GM13976 (cell line): ENCODE measurements at places on chromosomes 5 and 9.

DNA sequence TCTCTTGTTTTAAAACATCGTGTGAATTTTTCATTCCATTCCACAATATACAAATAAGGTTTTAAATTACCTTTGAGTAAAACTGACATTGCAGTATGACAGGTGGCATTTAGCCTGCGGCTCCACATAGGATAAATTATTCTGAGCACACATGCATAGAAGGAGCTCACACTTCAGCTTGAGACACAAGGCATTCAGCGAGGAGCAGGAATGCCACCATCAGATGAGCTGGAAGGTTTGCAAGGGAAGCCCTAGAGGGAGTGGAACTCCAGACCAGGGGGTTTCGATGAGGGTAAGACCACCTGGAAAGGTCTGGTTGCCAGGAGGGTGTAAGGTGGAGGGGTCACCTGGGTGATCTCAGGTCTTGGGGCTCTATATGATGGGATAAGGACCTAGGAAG is 259.0 kb upstream of the ADRA1B start:
- DNase-seq, result no peak

GRCh38 chr5:36584009-36584875 is 22.2 kb upstream of the SLC1A3 start:
- no peak for DNase-seq

GRCh38 chr9:131817627-131818026 is 77.8 kb upstream of the RAPGEF1 start:
- DNase-seq, result no peak

- no peak for DNase-seq
These were observed 545.2 kb upstream of the ACO1 start for GRCh38 chr9:31839273-31839672.

DNA sequence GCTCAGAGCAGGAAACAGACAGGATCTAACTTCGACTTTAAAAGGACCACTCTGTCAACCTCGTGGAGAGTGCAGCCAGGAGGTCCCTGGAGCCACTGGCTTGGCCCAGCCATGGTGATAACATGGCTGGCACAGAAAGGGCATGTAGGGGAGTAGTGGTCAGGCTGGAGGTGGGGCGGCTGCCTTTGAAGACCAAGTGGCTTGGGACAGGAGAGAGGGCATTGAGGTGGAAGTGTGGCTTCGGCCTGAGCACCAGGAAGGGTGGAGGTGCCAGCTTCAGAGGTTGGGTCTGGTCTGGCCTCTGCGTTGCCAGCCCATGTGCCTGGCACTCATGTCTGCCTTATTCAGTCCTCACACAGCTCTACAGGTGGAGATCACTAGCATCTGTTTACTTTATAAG is 270.0 kb downstream of the NSG2 start:
- DNase-seq, result no peak

GRCh38 chr9:38423973-38424843 is at the start of gene IGFBPL1:
IGFBPL1 (minus strand) TSS chr9:38424454; CDS start chr9:38424424, 30 bp downstream.
- DNase-seq, result peak; percentile 52

- peak; percentile 32 for DNase-seq
These were observed 809 bp downstream of the TNIP1 start for GRCh38 chr5:151079838-151080612.

DNA sequence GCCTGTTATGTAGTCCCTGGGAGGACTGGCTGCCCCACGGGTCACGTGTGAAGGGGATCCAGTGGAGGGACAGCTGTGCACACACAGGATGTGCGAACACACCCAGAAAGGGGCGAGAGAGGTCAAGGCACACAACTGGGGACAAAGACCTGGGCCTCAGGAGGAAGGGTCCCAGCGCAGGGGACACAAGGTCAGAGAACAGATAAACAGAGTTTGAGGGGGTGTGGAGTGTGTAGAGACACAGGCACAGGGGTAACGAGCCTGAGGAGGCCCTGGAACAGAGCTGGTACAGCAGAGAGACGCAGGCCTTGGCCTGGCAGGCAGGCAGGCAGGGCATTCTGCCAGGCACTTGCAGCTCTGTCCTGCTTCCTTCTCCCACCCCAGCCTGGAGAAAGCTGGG is 14.8 kb upstream of the PSMD5 start:
- DNase-seq, result no peak

DNA sequence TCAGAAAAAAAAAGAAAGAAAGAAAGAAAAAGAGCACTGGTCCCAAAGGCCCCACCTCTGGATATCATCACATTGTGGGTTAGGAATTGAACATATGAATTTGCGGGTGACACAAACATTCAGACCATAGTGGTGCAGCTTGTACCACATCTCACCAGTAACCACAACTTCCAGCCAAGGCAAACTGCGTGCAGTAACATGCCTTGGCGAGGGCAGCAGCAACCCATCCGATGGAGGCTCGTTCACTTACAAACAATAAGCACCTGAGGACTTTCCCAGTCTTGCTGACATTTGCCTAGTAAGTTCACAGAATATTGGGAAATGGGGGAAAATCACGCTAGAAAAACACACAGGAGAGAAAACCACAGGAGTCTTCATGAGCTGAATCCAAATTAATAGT is 508.1 kb downstream of the ZNF608 start:
- DNase-seq, result no peak

GRCh38 chr9:93984860-93985259 is 29.7 kb upstream of the BARX1 start:
- no peak for DNase-seq

GRCh38 chr5:116733991-116734975 is 159.7 kb upstream of the SEMA6A start:
- no peak for DNase-seq

GRCh38 chr5:84036842-84037241 is 316.2 kb upstream of the HAPLN1 start:
- DNase-seq, result no peak

- peak; percentile 10 for DNase-seq
These were observed 52.8 kb downstream of the ATP10B start for GRCh38 chr5:160799184-160799583.

DNA sequence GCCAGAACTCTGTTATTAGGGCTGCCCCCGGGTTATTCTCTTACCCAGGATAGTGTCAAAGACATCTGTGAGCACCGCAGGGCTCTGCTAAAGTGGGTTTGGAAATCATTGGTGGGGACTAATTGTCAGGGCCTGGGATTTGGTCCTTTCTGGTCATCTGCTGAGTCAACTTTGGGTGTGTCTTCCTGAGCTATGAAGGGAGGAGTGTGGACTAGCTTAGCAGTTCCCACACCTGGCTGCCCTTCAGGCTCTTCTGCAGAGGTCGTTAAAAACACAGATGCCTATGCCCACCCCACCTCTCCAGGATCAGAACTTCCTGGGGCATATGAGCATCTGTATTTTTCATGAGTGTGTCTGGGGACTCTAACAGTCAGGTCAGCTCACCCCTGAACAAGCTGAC is 352.2 kb downstream of the SLIT3 start:
- no peak for DNase-seq

DNA sequence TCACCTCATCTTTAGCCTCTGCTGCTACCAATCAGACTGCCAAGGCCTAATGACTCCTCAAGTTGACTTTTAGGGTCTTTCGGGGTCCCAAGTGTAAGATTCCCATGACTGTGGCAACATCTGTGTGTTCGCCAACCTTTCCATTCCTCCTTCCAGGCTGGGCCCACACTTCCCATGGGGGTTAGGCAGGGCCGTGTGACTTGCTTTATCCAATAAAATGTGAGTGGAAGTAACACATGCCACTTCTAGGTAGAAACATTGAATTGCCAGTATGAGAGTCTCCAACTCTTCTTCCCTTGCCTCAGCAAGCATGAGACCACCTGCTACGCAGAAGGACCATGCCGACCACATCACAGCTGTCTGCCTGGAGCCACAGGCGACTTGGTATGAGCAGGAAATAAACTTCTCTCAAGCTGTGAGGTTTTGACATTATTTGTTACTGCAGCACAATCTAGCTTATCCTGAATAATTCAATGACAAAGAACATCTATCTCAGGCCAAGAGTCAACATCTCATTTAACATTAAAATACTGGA is 190.4 kb upstream of the IER5L start:
- DNase-seq, result no peak

- DNase-seq, result no peak
These were observed 218.5 kb upstream of the SLC30A5 start for GRCh38 chr5:68875351-68875750.

DNA sequence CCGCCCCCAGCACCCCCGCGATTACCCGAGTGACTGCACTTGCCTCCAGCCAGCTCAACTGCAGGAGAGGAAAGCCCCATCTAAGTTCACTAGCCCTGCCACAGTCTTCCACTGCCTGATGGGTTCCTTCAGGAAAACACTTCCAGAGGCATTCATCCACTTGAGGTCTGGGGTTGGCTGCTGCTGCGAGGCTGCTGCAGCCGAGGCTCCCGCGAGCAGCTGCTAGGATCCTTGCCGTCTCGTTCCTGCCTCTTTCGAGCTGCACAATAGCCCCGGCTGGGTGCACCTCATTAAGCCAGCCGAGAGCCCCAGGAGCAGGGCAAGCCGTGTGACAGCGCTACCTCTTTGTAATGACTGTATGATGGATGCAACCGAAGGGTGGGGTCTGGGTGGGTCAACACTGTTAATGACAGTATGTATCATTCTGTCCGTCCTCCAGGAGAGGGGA is 24.2 kb upstream of the ELAVL2 start:
- DNase-seq, result no peak

DNA sequence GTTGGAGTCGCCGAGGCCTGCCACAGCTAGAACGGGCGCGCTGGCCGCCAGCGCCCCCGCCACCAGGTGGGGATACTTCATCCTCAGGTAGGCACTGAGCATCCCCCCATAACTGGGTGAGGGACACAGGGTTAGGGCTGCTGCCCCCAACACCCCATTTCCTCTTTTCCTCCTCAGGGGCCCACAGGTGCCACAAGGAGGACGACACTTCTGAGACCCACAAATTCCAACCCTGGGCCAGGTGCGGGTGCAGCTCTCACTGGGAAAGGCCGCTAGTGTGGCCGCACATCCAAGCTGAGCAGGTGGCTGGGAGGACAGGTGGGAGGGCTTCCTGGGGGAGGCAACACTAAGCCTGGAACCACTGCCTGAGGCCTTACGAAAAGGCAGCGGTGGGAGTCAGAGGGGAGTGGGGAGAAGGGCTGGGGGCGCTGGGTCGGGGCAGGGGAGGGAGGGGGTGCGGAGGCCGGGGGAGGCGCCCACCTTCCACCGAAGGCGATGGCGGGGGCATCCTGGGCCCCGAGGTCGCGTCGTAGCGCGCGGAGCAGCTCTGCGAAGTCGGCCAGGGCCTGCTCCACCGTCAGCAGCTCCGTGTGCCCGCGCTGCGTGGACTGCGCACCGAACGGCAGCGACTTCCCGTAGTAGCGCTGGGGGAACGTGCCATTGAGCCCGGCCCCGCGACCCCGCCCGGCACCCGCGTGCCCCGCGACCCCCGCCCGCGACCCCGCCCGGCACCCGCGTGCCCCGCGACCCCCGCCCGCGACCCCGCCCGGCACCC is 961 bp downstream of the DPP7 start:
- peak; percentile 76 for DNase-seq

DNA sequence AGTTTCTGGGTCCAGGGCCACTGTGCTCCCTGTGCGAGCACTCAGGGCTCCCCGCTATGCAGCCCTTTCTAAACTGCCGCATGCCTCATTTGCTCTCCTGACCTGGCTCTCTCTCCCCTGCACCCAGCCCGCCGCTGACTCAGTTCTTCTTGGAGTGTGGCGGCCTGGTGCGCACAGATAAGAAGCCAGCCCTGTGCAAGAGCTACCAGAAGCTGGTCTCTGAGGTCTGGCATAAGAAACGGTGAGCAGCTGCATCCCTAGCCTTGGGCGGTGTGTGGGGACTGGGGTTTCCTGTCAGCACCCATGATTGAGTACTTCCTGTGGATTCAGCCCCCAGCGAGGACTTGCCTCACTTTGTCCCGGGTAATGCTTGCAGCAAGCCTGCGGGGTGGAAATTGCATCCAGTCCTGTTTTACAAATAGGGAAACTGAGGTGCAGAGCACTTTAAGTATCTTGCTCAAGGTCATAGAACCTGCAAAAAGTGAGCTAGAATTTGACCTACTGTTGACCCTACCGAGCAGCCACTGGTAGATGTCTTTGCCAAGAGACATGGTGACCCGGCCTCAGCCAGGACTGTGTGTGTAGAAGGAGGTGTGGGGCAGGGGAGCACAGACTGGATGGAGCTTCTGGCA is 27.9 kb downstream of the USP20 start:
- DNase-seq, result no peak

GRCh38 chr5:36360307-36360706 is 58.6 kb upstream of the RANBP3L start:
- no peak for DNase-seq

DNA sequence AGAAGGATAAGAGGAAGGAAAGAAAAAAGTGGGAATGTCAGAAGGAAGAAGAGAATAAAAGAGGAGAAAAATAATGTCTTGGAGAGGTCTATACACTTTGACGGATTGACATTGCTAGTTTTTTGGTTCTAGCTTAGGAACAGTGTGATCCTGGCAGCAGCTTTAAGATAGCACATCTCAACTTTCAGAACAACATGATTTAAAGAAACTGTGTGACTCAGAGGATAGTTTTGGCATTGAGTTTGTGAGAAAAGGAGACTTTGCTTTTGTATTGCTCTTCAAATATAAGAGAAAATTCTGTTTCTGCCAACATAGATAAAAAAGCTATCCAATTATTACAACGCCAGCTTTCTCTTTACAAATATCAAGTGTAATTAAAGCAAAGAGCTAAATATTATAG is 260.7 kb upstream of the ARRDC3 start:
- DNase-seq, result no peak

GRCh38 chr9:72473474-72474261 is 47.7 kb upstream of the TMC1 start:
- DNase-seq, result peak; percentile 67

- no peak for DNase-seq
These were observed 58.6 kb downstream of the DIAPH1 start for GRCh38 chr5:141560151-141560550.

DNA sequence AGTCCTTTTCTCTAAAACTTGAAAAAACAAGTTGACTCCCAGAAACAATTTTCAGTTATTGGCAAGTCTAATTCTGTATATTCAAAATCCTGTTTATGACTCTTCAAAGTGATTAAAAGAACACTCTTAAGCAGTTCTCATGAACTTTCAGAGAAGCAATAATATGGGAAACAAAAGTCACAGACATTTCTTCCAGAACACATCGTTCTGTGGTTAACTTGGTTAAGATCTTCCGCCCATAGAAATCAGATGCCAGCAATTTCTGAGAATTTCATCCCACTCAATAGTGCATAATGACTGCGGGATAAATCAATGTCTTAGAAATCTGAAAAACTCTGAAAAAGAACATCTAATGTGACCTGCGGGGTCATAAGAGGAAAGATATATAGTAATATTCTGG is 300.5 kb downstream of the COX7C start:
- no peak for DNase-seq

GRCh38 chr5:78501411-78502352 is 141.3 kb downstream of the SCAMP1 start:
- no peak for DNase-seq

GRCh38 chr9:15975101-15975778 is 422.4 kb downstream of the CCDC171 start:
- no peak for DNase-seq

- peak; percentile 69 for DNase-seq
These were observed 101.6 kb upstream of the CPEB4 start for GRCh38 chr5:173786286-173787187.

GRCh38 chr9:38432922-38433510 is 8.8 kb upstream of the IGFBPL1 start:
- DNase-seq, result no peak

- peak; percentile 85 for DNase-seq
These were observed 16.7 kb upstream of the MTMR12 start for GRCh38 chr5:32329395-32329834.

- DNase-seq, result no peak
These were observed 476.8 kb downstream of the LRRC70 start for GRCh38 chr5:63055421-63055820.

- DNase-seq, result no peak
These were observed 174.8 kb downstream of the MCTP1 start for GRCh38 chr5:95110118-95110517.
